ENCODE measurements at places on chromosomes 16 and 17.
A peak's percentile ranks its signal among the peaks of the same experiment; 100 is the strongest.

GRCh38 chr17:79520167-79521165, 90.4 kb downstream of the RBFOX3 start:
- DNase-seq = no peak

DNA sequence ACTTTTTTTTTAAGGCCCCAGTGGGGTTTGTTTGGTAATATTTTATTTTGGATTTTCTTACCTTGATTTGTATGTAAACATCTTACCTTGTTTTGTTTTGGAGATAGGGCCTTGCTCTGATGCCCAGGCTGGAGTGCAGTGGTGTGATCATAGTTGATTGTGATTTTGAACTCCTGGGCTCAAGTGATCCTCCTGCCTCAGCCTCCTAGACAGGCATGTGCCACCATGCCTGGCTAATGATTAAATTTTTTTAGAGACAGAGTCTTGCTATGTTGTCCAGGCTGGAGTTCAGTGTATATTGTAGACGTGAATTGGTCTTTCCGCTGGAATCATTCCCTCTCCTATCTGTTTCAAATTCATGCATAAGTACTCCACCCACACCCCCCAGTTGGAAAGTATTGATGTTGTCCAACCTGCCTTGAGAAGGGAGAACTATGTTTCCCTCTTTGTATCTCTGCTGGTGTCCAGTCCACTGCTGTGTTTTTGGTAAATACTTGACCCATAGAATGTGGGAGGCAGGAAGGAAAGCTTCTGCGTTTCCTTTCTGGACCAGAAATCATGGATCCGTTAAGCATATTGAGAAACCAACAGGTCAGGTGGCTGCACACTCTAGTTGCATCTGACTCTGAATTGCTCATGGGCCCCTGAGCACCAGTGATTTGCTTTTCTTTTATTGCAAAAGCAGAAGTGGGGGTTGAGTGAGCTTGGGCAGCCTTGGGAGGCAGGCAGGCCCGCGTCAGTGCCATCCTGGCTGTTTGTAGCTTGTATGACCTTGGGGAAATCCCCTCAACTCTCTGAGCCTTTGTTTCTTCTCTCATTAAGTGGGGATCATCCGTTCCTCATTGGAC, 25.0 kb downstream of the RMI2 start:
- no peak for DNase-seq

- DNase-seq = no peak
Measured at GRCh38 chr17:17561408-17562145, 29.9 kb downstream of the PEMT start.

DNA sequence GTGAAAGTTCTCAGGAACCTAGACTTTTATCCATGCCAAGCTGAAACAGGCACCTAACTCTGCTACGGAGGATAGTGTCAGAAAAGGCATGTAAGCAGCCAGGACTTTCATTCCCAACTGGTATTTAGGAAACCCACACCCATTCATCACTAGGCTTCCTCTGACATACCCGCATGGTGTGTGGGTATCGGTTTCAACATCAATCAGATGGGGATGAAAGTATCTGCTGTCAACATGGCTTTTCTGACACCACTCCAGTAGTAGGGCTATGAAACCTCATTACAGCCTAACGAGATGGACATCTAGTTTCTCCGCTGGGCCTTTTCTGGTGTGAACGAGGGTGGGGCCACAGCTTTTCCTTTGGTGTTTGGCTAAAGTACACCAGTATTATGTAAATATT, 1178.3 kb downstream of the CDH11 start:
- no peak for DNase-seq

- no peak for DNase-seq
Measured at GRCh38 chr17:17385491-17385890, 82.3 kb downstream of the NT5M start.

DNA sequence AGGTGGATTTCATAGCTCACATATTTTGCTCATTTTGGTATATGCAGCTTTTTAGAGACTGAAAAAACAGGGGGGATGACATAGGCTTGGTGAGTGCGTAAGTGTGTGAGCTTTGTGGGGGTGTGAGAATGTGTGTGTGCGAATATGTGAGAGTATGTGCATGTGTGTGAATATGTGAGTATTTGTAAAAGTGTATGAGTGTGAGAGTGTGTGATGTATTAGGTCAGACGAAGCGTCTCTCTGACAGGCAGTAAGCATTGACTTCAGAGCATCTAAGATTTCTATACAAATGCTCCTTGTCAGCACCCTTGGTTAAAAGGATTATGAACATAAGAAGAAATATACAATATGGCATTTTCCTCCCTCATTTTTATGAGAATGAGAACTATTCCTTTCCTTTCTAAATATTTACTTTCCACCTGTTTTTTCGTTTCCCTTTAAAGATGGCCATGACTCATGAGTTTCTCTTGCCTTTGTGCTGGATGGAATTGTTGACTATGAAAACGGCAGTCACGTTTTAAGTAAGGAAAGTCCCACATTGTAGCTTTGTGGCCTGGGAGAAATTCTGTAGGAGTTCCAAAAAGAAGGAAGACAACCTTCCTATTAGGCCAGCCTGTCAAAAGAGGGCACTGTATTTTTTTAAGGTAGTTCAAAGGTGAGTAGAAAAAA, 276.4 kb downstream of the FOXL1 start:
- DNase-seq = no peak

DNA sequence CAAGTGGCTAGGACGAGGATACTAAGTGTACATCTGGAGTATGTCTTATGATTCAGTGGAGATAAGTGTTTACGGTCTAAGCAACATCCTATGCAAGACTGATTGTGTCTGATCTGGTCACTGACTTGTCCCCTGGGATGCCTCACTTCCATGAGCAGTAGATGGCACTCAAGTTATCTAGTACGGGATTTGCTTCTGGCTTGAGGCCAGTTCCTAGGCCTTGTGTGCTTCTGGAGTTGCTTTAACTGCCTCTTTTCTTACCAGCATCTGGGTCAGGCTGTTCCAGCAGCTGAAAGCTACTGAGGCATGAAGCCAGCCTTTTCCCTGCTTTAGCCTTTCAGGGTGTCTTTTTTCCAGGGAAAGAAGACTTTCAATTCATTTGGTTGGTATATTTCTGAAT, 23.0 kb downstream of the SUPT6H start:
- no peak for DNase-seq

GRCh38 chr17:74296548-74296936, 22.5 kb downstream of the DNAI2 start:
- peak; percentile 74 for DNase-seq

- DNase-seq = no peak
Measured at GRCh38 chr17:48486557-48486956, 44.3 kb downstream of the HOXB1 start.

GRCh38 chr17:46020998-46021397, 21.9 kb downstream of the STH start:
- DNase-seq = peak; percentile 53

GRCh38 chr17:55762086-55762858, 11.4 kb downstream of the PCTP start:
- DNase-seq = no peak

Measured in activated effector memory CD4-positive, alpha-beta T cell treated with anti-CD3 and anti-CD28 coated beads, Interleukin-2, amount 50 U/mL, for 16 hours (primary cell).